SJCRH30 (cell line): ENCODE measurements at places on chromosomes 16 and 17. TPM values are rescaled to one million over a fixed set of nuclear protein-coding genes. Genes with fewer than 3 reads are reported as not detected.
A peak's percentile ranks its signal among the peaks of the same experiment; 100 is the strongest.

The SPATA22 gene
- total RNA-seq, result 1.8 and 2.2 TPM in 2 replicates

DNA sequence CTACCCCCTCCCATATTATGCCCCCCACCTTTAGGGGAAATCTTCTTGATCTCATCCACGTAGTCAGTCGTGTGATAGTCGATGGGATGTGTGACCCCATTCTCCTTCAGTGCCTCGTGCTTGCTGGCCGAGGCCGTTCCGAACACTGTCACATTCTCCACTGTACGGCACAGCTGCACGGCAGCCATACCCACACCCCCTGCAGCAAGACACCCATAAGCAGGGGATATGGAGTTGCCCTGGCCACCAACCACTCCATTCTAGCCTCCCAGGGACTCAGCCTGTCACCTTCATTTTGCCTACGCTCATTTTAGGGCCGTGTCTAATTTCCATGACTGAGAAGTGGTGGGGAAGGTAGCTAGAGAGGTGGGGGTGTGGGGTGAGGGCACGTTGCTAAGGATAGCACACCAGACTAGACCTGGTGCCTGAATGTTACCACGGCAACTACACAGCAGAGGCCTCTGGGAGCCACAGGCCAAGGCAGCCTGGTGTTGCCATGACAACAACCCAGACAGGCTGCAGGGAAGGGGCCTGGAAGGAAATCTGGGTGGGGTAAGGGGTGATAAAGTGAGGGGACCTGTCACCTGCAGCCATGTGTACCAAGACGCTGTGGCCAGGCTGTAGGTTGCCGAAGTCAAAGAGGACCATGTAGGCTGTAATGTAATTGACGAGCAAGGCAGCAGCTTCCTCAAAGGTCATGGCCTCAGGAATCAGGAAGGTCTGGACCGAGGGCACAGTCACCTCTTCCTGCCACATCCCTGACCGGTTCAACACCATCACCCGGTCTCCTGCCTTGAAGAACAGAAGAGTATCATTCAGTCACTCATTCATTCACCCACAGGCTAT lies 4.0 kb downstream of the VAT1 start:
- H3K4me1 ChIP-seq, result no peaks in the 10 kb centered on the region
- no peaks in the 10 kb centered on the region; the same call in 1 of the 2 replicates for H3K36me3 ChIP-seq
- no peaks in the 10 kb centered on the region for H3K27me3 ChIP-seq
- H3K27ac ChIP-seq, result no peak overlapping the region
- DNase-seq, result no peak

The NUPR1 gene
- not detected in 2 replicates for total RNA-seq

DNA sequence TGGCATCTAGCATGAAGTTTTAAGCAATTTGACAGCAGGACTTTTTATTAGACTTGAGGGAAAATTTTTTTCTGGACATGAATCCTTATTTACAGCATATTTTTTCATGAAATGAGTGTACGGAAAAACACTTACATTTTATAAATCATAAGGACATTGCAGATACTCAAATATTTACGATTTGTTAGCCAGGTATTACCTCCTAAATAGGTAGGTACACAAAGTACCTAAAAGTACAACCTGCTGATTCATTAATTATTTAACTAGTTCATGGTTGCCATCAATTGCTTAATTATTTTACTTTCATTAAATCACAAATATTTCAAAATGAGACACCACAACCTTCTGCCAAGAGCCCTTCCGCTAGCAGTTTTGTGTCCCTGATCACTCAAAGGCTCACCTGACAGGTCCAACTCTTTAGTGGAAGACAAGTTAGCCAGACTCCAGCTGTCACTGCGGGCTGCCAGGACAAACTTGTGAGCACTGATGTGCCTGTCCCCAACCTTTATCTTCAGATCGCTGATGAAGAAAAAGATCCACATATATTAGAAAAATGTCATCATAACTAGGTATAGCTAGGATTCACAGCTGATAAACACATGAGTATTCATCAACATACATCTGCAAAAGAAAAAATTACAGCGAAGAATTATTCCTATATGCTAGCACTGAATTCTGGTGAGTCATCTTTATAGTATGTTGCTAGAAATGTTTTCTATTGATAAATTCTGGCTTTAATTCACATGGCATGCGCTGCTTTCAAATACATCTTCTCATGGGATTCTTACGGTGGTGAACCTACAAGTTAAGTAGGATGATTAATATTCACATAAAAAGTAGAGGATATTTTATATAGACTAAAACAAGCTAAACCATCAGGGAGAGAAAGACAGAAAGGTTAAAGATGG lies 28.2 kb downstream of the ANKFY1 start:
- H3K36me3 ChIP-seq, result peaks cover under 1% of the 10 kb centered on the region; the same call in 1 of the 2 replicates
- H3K27ac ChIP-seq, result no peak overlapping the region
- peaks cover under 1% of the 10 kb centered on the region; the same call in 1 of the 2 replicates for H3K4me1 ChIP-seq
- no peak overlapping the region for H3K4me3 ChIP-seq
- H3K27me3 ChIP-seq, result no peaks in the 10 kb centered on the region

GRCh38 chr16:58814348-58814801 lies 80.3 kb upstream of the GOT2 start:
- peak; percentile 40 for DNase-seq
- no peaks in the 10 kb centered on the region for H3K27me3 ChIP-seq
- H3K4me3 ChIP-seq, result no peak overlapping the region
- H3K27ac ChIP-seq, result no peak overlapping the region
- H3K36me3 ChIP-seq, result no peaks in the 10 kb centered on the region

- H3K4me3 ChIP-seq, result no peak overlapping the region
- no peaks in the 10 kb centered on the region for H3K36me3 ChIP-seq
- DNase-seq, result no peak
- peaks cover 24% of the 10 kb centered on the region for H3K4me1 ChIP-seq
- H3K27me3 ChIP-seq, result no peaks in the 10 kb centered on the region
- H3K27ac ChIP-seq, result no peak overlapping the region
These were observed 237.1 kb downstream of the NTN1 start for GRCh38 chr17:9258115-9259015.
